ENCODE measurements at places on chromosomes 6 and 20. TPM values are rescaled to one million over a fixed set of nuclear protein-coding genes. Genes with fewer than 3 reads are reported as not detected.

- DNase-seq, result no peak
These were observed 43.6 kb downstream of the NCOA7 start for GRCh38 chr6:125834348-125834747.

DNA sequence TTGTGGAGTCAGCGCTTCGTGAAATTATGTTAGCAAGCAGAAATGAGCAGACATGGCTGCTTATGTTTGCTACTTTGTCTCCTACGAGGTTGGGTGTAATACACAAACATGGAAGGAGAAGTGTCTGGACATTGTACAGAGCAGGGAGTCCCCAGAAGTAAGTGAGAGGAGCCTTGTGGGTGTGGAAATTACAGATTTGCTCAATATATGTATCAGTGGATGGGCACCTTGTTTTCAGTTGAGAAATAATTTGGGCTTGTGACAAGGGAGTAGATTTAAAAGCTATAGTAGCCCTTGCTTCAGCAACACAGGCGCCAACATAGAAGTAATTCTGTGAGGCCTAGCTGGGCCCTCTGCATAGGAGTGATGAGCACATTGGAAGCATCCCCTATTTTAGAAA is 49.2 kb downstream of the HECA start:
- no peak for DNase-seq

- DNase-seq, result no peak
These were observed 165.2 kb downstream of the HAO1 start for GRCh38 chr20:7775072-7775471.

- no peak for DNase-seq
These were observed 36.9 kb downstream of the PANK2 start for GRCh38 chr20:3925899-3926638.

DNA sequence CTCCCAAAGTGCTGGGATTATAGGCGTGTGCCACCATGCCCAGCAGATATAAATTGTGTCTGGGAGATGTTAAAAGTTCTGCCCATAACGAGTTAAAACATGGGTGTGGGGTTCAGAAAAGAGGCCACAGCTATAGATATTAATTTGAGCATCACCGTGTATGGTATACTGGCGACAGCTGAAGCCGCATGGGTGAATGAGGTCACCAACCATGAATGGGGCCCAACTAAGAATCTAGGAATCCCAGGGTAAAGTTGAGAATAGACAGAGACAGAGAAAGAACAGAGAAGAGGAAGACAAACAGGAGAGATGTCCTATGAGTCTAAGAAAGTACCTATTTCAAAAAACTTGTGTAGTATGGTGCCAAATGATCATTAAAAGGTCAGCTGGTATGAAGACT is 50.9 kb downstream of the ILRUN start:
- DNase-seq, result no peak

- no peak for DNase-seq
These were observed 37.0 kb downstream of the BMP7 start for GRCh38 chr20:57229490-57229889.

DNA sequence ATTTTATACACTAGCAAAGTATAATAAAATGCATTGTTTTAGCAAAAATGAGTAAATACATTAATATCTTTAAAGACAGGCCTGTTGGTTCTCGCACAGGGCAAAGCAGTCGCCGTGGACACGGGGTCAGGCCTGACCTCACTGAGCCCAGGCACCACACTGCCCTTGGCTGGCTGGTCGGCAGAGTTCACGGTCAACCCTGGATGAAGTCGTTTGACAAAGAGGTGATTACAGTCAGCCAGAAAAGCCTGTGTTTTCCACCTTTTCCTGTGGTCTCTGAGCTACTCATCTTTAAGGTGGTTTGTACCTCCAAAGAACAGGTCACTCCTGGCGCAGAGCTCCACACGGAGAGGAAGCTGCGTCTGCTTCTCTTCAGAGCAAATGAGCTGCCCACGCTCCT is 191.5 kb downstream of the DLL1 start:
- no peak for DNase-seq

- DNase-seq, result no peak
These were observed 57.9 kb upstream of the DACT2 start for GRCh38 chr6:168377484-168377855.

GRCh38 chr20:1484438-1485116 is 6.6 kb downstream of the SIRPB2 start:
- no peak for DNase-seq

DNA sequence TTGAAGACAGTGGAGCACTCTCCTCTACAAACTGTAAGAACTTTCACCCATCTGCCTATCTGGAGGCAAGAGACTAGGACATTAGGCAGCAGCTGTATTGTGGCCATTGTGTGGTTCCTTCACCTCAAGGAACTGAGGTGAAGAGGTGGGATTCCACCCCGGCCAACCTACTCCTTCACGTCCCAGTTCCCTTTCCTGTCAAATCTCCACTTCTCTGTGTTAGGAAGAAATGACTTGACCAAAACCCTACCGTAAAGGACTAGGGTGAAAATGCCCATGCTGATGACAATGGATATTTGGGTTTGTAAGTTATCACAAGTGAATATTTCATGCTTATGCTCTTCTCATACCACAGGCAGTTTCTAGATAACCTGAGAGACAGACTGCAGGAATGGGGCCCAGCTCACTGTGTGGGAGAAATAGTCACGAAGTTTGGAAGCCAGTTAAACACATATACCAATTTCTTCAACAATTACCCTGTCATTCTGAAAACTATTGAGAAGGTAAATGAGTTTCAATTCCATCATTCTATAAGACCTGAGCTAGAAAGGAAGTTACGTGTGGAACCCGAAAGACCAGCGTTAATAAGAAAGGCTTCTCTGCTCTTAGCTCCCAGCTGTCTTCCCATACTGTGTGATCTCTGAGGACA is 86.6 kb downstream of the ECT2L start:
- DNase-seq, result no peak

DNA sequence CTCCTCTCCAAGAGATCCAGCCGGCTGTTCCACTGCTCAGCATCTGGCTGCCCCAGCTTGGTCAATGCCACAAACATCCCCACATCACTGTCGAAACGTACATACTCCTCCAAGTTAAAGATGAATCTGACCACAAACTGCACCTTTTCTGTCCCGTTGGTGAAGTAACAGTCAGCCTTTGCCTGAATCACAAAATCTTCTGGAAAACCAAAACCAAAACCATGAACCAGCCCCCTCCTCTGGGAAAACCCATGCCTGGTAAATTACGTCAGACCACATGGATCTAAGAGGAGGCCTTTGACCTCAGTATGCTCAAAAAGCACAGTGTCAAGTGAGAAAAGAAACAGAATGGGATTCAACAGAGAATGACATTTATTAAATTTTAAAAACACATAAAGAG is 1.7 kb downstream of the HLA-DOB start:
- DNase-seq, result no peak

GRCh38 chr20:49979030-49979832 is 3.5 kb upstream of the SNAI1 start:
- no peak for DNase-seq

DNA sequence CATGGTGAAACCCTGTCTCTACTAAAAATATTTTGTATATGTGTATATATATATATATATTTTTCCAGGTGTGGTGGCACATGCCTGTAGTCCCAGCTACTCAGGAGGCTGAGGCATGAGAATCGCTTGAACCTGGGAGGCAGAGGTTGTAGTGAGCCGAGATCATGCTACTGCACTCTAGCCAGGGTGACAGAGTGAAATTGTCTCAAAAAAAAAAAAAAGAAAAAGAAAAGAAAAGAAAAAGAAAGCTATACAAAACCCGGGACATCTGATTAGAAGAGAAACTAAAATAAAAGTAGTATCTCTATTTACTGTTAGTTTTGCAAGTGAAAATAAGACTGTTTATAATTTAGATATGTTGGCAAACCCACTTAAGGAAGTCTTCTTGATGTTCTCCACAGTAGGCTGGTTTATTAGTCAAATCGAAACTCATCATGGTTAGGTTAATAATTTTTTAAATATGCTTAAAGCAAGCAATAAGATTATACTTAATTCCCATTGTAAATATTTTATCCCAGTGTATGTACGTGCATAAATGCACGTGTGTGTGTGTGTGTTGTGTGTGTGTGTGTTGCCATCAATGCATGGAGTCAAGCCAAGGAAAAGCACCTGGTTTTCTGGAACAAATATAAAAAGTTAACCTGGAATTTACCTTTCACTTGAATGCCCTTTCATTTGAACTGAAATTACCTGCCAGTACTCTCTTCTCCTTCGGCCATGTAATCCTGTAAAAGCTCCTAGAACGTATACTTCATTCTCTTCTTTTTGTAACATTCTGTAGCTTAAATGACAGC is 7.1 kb downstream of the VNN2 start:
- no peak for DNase-seq

DNA sequence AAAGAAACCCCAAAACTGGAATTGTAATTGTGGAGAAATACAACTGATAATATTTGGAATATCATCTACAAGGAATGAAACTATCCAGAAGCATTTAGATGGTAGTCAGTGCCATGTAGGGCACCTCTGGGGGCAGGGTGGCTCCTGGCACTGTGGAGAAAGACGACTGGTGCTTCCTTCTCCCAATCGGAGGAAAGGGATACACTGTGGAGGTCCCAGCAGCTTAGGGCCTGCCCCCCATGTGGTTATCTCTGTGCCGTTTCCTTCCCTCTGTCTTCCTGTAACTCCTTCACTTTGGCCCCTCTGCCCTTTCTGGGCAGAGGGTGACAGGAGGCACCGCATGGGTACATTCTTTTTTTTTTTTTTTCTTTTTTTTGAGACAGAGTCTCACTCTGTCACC is 178.4 kb downstream of the MTHFD1L start:
- no peak for DNase-seq

GRCh38 chr20:54350415-54350814 is 125.0 kb upstream of the DOK5 start:
- no peak for DNase-seq

- DNase-seq, result no peak
These were observed 767 bp upstream of the PAX1 start for GRCh38 chr20:21704408-21705385.

DNA sequence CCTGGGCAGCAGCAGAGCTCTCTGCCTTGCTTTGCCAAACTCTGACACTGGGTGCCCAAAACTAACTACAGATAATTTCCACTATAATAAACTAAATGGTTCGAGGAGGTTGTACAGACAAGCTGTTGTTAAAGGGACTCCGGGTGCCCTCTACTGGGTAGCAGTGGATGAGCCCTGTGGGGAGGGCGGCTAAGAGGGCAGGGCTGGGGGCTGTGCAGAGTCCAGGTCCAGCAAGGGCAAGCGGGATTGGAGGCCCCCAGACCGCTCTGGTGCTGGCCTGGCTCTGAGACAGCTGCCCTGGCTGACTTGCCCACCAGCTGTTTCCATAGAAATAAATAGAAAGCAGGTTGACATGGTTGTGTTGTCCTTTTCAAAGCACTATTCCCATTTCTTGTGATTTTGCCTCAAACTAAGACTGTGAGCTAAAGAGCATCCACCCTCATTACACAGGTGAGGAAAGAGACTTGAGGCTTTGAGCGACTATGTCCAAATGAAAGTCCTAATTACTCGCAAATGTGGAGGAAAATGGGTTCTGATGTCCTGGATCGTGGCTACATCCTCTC is 167.6 kb upstream of the CST7 start:
- DNase-seq, result no peak

GRCh38 chr6:131060311-131060710 is 2.7 kb downstream of the EPB41L2 start:
- DNase-seq, result no peak

DNA sequence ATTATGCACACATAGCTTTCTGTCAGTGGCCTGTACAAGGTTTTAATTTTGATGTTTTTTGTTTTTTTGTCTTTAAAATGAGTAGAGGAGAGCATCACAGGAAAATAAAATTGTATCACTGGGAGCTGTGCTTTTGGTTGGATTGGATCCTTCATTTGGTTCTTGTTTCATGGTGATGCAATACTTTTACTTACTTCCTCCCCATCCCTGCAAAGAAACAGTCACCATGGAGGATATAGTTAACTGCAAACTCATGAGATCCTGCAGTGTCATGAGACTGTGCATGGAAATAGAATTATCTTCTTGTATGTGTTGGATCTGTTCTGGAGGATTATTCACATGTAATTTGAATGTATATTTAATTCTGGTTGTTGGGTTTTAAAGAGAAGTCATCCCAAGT is 122.3 kb downstream of the JARID2 start:
- DNase-seq, result no peak

DNA sequence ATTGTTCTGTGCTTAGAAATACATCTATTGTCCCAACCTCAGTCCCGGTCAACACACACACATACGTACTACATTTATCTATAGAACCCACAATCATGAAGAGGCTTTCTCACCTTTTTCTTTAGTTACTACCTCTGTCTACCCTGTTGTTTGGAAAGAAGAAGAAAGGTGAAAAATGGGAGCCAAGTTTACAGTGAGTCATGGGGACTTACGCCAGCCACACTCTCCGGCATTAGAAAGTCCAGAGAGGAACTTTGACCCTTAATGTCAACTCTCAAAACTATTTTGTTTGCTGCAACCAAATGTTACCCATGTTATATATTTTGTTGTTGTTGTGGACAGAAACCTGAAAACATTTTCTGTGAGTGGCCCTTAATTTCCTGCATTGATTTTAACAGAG is 259.1 kb downstream of the ZFAND3 start:
- no peak for DNase-seq

DNA sequence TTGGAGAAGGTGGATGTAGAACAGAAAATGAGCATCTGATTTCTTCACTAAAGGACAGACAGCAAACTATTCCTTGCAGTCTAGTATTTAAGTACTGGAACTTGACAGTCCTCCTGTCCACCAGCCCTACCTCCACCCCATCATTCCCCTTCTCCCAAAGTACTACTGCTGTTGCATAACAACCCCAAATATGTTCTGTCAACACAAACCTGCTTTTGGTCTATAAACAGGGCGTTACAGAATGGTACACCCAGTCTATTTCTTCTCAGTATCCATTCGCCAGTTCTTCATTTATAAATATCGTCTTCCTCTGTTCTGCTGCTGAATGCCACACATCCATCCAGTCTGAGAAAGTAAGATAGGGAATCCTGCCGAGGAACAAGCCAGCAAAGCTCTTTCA is 27.7 kb upstream of the SLC22A1 start:
- no peak for DNase-seq

- DNase-seq, result no peak
These were observed 59.0 kb upstream of the AFDN start for GRCh38 chr6:167767715-167768107.

LRP11 gene
- polyA plus RNA-seq, result 19.1 TPM

SDHAF4 gene
- 16.0 TPM for polyA plus RNA-seq

KHDC1L gene
- polyA plus RNA-seq, result 0.54 TPM

CRISP3 gene
- polyA plus RNA-seq, result 0.28 TPM

GTSF1L gene
- not detected for polyA plus RNA-seq

DCDC2 gene
- polyA plus RNA-seq, result 0.06 TPM

PTGIS gene
- 22.2 TPM for polyA plus RNA-seq

HCRTR2 gene
- polyA plus RNA-seq, result not detected

RAMACL gene
- 0.16 TPM for polyA plus RNA-seq

TRIM15 gene
- polyA plus RNA-seq, result not detected

FOXQ1 gene
- polyA plus RNA-seq, result not detected

OR12D1 gene
- not detected for polyA plus RNA-seq

RSPO3 gene
- polyA plus RNA-seq, result 11.7 TPM

HTR1E gene
- polyA plus RNA-seq, result not detected

ISM1 gene
- 0.76 TPM for polyA plus RNA-seq

All from forelimb muscle (tissue), 1 donor.